ENCODE measurements at places on chromosomes 4 and X.

- DNase-seq = no peak
These were observed 20.6 kb downstream of the SH3D19 start for GRCh38 chr4:151304755-151305154.

DNA sequence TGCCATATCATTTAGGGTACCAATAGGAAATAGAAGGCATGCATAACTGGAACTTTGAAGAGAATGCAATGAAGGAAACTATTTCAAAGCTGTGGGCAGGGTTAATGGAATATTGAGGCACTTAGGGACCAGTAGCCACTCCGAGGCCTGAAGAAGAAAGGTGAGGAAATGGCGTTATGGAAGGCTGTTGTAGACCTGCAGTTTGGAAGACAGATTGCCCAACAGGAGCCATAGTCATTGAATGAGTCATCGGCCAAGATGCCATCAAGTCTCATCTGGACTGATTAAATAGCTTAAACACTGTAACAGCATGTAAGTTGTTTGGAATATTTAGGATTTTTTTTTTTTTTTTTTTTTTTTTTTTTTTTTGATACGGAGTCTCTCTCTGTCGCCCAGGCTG, 11.6 kb downstream of the CXCL13 start:
- DNase-seq = no peak

DNA sequence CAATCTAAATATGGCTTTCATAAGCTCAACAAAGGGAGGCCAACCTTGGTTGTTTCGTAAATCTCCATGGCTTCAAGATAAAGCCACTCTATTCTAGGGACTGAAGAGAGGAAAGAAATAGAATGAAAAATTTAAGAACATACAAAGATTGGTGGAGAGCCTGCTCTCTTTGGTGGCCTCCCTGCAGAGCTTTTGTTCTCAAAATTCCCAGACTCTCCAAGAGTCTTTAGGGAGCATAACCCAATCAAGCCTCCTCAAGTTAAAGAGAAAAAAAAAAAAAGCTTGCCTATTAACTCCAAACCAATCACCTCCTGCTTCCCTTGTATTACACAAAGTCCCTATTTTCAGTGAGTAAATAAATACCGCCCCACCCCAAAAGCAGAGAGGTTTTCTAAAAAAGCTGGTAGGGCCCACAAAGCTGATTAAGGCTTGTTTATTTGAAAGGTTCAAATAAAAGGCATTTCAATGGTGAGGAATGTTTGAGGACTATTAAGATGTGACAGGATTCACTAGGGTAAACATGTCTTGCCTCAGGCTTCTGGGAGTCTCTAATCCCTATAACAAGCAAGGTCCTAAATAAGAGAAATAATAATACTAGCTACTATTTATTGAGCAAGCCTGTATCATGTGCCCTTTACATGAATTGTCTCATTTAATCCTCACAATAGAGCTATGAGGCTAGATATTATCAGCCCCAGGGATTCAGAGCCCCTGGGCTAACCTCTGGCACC, 71.6 kb downstream of the GPC3 start:
- no peak for DNase-seq

GRCh38 chrX:156002507-156002906, 5.0 kb downstream of the IL9R start:
- DNase-seq = no peak

GRCh38 chr4:124722071-124722470, 9.5 kb upstream of the ANKRD50 start:
- DNase-seq = no peak

DNA sequence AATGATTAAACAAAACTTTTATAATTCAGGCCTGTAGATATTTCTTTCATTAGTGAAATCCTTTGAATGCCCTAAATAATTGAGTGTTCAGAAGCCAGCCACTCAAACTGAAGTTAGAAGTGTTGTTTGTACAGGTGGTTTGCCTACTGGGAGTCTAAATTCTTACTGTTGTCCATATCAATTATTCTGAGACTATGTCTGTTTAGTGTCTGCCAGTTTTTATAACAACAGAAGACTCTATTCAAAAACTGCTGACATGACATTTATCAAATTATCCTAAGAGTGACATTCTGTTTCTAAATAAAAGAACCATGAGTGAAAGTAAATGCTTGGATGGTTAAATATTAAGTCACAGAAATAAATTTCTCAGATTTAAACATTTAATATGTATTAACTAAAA, 375.1 kb downstream of the FAT4 start:
- no peak for DNase-seq

DNA sequence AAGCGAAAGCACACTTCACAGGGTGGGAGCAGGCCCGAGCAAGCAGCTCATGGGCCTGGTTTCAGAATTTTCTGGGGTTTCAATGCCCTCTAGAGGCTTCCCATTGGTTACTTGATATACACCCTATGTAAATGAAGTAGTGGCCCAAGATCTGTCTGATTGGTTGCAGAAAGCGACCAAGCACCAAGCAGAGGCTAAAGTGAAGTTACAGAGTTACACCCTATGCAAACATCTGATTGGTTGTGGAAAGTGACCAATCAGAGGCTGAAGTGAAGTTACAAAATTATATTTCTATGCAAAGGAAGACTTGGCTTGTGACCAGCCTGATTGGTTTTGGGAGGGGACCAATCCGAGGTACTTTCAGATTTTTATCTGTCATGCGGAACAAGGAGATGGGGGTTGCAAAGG, 8.2 kb downstream of the FHIP1A start:
- DNase-seq = no peak

- DNase-seq = no peak
These were observed 178.5 kb downstream of the CBR4 start for GRCh38 chr4:168831585-168831918.

GRCh38 chr4:122798101-122798500, 28.5 kb upstream of the FGF2 start:
- DNase-seq = peak; percentile 95

DNA sequence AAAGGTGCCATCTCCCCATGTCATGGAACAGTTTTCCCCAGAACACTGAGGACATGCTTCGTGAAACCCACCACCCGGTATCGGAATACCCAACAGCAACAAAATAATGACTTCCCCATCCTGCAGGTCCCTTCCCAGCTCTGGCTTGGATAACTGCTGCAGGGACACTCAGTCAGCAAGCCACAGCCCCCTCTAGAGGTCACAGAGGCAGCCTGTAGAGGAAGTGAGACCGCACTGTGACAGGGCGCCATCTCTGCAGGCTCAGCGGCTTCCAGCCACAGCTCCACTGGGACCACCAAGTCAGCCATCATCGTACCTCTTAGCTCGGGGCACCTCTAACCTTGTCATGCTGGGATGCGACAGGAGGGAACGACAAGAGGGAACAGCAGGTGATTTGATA, 315.9 kb downstream of the LDB2 start:
- DNase-seq = no peak

DNA sequence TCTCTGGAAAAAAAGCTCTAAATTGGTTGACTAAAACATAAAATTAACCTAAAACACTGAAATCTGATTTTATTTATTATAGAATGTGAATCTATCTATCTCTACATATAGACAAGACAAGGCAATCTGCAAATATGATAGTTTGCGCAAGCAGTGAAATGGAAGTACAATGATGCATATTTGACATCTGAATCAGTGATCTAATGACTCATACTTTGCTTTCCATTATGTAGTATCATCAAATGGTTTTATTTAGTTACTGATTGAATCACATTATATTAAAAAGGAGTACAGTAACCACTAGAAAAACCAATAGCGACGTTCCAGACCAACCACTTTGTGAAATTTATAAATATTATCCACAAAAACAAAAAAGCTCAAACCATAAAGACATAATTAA, 1969.3 kb downstream of the PCDH7 start:
- peak; percentile 2 for DNase-seq

GRCh38 chr4:95728145-95728544, 111.7 kb upstream of the PDHA2 start:
- no peak for DNase-seq

DNA sequence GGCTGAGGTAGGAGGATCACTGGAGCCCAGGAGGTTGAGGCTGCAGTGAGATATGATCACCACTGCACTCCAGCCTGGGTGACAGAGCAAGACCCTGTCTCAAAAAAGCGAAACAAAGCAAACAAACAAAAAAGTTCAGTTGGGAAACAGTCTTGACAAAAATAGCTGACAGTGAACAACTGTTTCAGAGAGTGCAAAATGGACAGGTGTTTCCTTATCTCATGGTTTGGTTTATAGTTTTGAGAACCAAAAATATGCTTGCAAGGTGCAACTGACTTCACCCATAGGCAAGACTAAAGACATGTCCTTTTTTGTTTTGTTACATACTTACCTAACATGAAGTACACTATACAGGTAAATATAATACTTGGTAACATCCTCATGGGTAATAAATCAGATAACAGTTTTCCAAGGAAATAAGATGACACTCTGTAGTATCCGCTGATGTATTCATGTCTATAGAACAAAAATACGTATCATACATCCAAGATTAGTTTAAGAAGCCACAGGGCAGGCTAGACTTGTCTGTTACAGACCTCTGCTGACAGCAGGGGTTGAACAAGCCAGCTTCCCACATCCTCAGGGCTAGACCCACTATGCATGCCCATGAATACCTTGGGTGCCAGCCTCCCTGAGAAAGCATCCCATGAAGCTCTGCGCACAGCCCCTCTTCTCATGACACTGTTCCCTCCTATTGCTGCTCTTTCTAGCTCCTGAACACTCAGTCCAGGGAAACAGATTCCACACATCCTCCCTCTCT, 59.3 kb downstream of the ABCG2 start:
- no peak for DNase-seq

DNA sequence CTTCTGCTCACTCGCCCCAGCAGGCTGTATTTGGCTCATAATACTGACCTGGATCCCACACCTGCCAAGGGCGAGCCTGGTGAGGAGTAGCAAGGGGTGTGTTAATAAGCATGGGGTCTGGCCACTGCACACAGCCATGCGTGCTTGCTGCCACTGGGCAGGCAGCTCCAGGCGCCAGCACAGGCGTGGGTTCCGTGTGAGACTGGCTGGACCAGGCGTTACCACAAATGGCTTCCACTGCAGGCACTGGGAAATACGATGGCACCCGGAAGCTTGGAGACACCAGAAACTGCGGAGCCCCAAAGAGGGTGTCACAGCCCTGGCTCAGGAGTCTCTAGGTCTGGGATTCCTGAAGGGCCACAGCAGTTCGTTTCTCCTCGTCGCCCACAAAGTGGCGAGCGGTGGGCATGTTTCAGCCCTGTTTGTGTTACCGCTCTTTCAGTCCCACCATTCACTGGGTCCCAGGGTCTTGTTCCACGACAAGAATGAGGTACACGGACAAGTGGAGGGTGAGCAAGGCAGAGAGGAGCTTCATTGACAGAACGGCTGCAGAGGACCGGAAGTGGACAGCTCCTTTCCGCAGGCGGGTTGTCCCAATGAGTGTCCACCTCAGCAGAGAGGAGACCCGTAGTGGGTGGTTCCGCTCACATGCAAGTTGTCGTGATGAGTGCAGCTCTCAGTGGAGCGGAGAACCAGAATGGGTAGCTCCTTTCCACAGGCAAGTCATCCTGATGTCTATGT, 428.9 kb downstream of the EPHA5 start:
- DNase-seq = no peak

DNA sequence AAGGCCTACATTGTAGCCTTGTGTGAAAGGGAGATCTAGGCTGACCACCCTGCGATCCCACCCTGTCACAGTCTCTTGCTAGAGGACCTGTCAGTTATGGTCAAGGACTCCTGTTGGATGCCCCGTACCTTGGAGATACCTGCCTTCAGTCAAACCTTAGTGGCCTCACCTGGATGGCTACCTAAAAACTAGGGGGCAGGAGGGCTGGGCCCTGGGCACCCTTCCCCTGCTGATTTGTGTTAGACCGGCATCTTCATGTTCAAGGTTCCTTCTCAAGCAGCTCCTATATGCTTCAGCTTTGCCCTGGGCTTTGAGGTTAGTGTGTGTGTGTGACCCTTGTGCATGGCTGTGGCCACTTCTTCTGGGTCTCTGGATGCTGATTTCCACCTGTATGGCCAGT, 35.3 kb downstream of the CCKAR start:
- DNase-seq = no peak

DNA sequence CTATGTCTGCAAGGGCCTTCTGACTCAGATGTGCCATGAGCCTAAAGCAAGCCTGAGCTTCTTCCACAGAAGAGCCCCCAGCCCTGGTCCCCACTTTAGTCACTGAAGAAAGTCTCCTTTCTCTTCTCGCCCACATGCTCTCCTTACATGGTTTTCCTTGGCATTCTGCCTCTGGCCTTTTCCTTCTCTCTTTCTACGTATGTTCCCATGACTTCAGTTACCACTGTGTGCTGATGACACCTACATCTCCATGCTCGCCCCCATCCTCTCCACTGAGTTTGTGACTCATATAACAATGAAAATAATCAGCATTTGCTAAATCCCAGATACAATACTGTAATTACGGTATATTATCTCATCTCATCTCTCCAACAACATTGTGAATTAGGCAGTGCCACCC, 149.3 kb downstream of the AMMECR1 start:
- DNase-seq = no peak

- DNase-seq = no peak
These were observed 177.1 kb upstream of the PCDH7 start for GRCh38 chr4:30543057-30543456.

DNA sequence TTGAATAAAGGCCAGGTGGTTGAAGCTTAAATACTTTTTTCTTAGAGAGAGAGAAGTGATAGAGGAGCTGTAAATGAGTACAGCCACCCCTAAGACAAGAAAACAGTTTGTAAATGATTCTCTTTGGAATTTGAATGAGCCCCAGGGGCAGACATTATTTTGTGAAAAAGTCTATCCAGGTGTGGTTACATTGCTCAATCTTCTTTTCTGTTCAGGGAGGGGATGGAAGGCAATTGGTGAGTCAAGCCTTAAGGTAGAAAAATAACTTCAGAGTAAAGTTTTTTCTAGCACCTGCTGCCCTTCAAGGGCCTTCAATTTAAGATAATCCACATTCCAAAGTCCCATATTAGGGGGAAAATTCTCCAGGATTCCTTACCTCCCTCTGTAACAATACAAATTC, 646.7 kb downstream of the PDHA2 start:
- no peak for DNase-seq

GRCh38 chrX:6852869-6853268, 294.6 kb upstream of the STS start:
- DNase-seq = no peak

DNA sequence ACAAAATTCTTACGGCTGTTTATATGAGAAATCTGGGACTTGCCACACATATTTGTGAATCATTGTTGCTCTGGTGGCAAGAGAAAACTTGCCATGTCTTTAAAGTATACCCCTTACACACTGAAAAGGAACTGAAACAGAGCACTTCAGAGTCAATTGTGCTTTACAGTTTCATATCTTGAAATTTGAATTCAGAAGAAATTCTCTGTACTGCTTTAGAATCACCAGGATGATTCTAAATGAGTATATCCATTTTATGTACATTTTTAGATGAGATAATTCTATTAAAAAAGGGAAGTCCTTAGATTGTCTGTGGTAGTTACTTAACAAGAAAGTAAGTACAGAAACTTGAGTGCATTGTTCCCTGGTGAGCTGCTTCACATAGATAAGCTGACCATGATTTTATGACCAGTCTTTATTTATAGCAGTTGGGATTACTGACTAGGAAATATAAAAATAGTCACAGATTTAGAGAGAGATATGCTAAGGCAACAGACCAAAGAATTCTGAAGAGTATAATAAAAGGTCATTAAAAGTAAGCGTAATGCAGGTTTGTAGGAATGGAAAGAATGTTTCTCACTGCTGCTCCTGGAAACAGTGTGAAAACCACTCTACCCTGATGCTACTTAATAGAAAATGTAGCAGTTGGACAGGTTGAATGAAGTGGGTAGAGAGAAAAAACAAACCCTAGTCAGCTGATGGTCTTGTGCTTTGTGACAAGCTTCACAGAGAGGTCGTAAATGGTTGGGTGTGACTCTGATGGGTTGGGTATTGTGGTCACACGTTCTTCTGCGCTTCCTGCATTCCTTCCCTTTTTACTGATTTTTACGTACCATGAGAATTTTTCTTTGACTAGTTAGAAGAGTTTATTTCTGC, 41.0 kb downstream of the FNIP2 start:
- DNase-seq = peak; percentile 59
